ENCODE measurements at places on chromosomes 2 and 18.

- no peak for DNase-seq
Observed at GRCh38 chr18:11019295-11020105, 129.9 kb downstream of the PIEZO2 start.

- DNase-seq: no peak
Observed at GRCh38 chr2:47043891-47044239, 111.2 kb downstream of the STPG4 start.

GRCh38 chr2:190666895-190667294, 18.0 kb downstream of the NAB1 start:
- no peak for DNase-seq

DNA sequence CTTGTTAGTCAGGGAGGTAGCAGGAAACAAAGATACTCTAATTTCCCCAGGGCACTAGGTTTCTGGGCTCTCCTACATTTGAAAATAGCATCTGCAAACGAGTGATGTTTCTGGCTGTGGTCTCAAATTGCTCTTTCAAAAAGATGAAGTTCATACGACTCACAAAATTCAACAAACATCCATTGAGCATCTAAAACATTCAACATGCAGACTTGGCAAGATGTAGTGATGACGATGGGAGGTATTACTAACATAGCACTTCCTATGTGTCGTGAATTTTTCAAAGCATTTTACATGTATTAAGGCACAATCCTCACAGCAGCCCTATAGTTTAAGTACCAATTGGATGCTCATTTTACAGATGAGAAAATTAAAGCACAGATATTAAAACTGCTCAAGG, 5.2 kb downstream of the CCBE1 start:
- DNase-seq: no peak

- DNase-seq: no peak
Observed at GRCh38 chr18:36186461-36187192, 670 bp upstream of the MOCOS start.

GRCh38 chr2:64913357-64913869, 75.8 kb upstream of the SLC1A4 start:
- DNase-seq: no peak

GRCh38 chr18:70405052-70405451, 116.2 kb downstream of the SOCS6 start:
- DNase-seq: no peak

DNA sequence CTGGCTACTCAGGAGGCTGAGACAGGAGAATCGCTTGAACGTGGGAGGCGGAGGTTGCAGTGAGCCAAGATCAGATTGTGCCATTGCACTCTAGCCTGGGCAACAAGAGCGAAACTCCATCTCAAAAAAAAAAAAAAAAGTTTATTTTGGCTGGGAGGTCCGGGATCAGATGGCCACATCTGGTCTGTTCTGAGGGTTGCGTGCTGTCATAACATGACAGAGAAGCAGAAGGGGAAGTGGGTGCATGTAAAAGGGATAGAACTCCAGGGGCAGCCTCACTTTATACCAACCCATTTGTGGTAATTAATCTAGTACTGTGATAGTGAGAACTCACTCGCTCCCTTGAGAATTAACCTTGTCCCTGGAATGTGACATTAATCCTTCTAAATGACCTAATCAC, 101.2 kb downstream of the PTPN4 start:
- DNase-seq: no peak

GRCh38 chr2:235654103-235654813, 160.4 kb downstream of the AGAP1 start:
- no peak for DNase-seq

DNA sequence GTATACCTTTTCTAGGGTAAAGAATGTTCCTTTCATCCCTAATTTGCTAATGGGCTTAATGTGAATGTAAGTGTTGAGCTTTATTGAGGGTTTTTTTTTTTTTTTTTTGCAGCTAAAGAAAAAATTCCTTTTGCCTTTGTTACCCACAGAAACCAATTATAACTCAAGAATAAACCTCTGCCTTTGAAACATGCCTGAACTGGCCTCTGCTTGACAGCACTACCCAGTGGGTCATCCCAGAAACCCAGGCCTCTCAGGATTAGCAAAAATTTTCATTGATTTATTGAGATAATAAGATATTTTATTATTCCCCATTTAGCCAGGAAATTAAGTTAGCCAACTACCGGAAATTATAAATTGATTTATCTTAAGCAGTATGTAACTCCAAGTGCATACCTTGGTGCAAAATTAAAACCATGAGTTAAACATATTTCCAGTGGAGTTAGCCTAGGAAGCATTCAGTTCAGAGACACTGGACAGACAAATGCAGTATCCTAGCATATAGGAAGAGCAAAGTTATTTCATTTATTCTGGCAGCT, 67.0 kb upstream of the RASGRP3 start:
- no peak for DNase-seq

DNA sequence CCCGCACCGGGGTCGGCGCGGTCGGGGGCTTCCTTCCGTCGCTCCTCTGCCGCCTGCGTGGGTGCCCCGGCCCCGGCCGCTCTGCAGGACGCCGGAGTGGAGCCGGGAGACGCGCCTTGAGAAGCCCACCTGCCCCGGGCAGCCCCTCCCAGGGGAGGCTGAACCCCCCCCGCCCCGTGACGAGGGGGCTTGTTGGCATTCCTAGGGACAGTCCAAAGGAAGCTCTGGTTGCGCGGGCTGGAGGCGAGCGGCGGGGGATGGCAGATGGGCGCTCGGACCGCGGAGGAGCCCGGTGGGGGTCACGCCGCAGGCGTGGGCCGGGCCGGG, 133.5 kb upstream of the MGAT5 start:
- no peak for DNase-seq

DNA sequence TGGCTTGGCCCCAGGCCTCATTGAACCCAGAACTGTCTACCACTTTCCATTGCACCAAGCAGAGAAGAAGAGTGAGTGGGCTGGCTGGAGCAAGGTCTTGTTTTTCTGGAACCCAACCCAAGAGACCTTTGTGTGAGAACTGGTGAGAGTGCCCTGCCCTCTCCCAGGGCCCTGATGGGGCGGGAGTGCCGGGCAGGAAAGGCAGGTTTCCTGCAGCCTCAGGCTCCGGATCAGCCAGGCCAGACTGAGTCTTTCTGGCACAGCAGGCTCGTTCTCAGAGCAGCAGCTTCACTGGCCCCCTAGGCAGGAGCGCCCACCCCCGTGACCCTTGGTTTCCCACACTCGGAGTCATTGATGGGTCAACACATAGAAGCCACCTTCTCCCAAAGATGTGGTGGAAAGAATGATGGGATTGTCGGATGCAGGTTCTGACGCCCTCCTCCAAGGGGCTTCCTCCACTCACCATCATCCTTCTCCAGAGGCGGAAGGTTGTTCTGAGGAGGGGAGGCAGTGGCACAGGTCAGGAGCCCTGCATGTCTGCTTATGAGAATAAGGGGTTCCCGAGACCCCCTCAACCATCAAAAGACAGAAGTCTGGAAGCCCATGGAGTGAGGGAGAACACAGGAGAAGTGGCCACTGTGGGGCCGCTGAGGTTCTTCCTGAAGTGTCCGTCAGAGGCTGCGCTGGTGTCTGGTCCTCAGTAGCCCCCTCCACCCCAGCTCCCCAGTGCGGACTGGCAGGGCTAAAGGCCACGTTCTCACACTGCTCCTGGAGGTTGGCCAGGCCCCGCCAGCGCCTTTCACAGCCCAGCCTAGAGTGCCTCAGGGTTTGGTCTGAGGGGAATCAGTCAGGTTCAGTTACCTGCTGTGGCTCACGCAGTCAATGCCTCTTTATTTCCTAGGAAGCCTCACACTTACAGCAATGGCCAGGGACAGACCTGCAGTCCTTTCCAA, 62.8 kb upstream of the LAPTM4A start:
- DNase-seq: no peak

GRCh38 chr2:239470151-239470900, 69.5 kb upstream of the HDAC4 start:
- no peak for DNase-seq

GRCh38 chr2:164510895-164511294, 110.4 kb downstream of the GRB14 start:
- no peak for DNase-seq

DNA sequence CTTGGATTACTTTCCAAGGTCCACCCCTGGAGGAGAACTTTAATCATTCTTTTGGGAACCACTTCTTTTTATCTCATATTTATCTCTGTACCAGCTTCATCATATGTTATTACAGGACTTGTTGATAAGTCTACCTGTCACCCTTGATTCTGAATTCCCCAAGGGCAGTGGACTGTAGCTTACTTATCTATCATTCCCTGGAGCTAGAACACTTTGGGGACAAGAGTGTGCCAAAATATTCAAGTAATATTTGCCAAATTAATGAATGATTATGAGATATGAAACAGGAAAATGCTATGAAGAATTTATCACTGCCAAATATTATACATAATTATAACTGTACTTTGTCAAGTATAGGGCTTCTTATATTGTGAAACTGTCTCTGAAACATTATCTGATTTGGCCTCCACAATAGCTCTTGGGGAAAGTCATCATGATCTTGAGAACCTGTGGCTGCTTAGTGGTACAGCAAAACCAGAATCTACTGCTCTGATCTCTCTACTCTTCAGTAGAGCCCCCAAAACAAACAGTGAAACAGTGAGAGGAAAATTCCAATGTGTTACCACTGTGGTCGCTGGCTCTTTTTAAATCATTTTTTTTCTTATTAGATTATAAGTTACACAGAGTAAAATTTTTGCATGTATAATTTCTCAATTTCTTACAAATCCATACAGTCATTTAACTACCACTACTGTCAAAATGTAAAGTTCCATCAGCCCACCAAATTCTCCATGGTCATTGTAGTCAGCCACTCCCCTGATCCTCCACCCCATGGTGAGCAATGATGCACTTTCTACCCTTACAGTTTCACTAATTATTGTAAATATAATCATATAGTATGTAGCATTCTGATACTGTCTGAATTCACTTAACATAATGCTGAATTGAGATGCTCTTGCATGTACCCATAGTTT, 197.5 kb downstream of the PIEZO2 start:
- no peak for DNase-seq

DNA sequence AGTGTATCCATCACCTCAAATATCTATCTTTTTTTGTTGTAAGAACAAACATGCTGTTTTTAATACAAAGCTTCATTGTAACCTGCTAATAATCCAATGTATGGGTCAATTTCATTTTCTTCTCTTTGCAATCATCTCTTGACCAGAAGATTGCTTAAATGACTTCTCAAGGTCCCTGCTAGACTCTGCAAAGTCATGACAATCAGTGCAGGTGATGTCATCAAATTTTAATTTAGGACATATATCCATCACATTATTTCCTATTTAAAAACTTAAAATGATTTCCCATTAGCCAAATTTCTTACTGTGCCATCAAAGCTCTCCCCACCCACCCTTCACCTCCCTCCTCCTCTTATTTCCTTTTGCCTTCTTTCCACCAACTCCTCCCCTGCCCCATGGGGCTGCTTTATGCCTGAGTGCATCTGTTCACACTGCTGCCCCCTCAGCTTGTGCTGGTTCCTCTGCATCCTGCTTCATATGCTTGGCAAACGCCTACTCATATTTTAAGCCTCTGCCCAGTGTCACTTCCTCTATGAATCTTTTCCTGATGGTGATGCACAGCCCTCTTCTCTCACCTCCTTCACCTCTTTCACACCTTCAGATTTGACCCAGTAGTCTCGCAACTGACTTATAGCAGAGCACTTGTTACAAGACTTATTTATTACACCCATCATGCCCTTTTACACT, 20.3 kb downstream of the PLEK start:
- no peak for DNase-seq

GRCh38 chr2:3179626-3180025, 198.0 kb downstream of the EIPR1 start:
- DNase-seq: no peak

DNA sequence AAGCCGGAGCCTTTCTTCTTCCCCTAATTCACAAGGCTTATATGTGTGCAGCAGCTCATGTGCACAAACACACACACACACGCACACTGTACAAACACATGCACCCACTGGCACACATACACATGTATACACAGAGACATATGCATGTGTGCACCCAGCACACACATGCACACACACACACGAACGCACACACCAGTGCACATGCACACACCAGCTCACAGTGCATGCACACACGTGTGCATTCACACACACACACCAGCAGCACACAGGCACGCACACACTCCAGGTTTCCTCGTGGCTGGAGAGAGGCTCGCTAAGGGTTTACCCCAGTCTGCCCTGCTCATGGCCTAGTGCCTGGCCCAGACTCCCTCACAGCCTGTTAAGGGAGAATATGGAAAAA, 234.0 kb downstream of the EIPR1 start:
- DNase-seq: no peak

DNA sequence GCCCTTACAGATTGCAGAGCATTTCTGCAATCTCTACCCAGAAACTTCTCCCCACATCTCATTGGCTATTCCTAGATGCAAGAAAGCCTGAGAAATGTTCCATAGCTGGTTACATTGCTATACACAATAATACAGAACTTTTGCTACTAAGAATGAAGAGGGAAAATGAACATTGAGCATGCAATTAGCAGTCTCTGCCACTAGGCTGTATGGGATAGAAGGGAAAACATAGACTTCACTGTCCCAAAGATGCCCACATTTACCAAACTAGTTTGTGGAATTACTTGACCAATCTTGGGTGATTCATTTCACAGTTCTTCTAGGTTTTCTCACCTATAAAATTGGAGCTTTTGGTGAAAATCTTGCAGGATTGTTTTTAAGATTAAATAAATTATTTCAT, 265.7 kb upstream of the NT5C1B start:
- DNase-seq: no peak

DNA sequence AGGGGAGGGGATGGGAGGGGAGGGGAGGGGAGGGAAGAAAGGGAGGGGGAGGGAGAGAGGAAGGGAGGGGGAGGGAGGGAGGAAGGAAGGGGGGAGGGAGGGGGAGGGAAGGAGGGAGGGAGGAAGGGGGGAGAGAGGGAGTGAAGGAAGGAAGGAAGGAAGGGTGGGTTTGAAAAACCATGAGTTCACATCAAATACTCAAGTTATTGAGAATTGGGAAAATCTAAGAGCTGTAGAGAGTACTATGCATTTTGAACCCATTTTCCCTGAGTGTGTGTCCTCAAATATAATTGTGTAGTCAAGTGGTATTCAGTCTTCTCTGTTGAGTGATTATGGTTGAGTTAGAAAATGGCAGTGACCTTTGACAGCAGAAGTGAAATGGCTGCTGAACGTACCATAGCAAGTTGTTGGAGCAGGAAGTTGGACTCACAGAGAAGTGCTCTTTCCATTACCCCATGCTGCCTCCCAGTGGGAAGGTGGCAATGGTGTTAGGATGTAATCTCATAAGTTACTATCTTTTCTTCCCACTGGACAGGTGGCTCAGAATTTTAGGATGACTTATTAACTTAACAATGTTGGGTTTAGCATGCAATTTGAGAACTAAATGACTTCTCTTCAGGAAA, 214.6 kb downstream of the SETBP1 start:
- no peak for DNase-seq

All from stimulated activated CD8-positive, alpha-beta memory T cell treated with anti-CD3 and anti-CD28 coated beads, Interleukin-4, amount 100 ng/mL, for 1 hour (primary cell).